Esophagus (tissue), 2 donors: ENCODE measurements at places on chromosomes 1 and 21. TPM values are rescaled to one million over a fixed set of nuclear protein-coding genes. Genes with fewer than 3 reads are reported as not detected.

RGS16 gene
- polyA plus RNA-seq: 1.5 TPM

CLCA4 gene
- 306 TPM for polyA plus RNA-seq

IL20 gene
- polyA plus RNA-seq: not detected

DMRTA2 gene
- polyA plus RNA-seq: 0.98 TPM

TCHHL1 gene
- polyA plus RNA-seq: not detected

SLC37A1 gene
- 12.4 TPM for polyA plus RNA-seq

FCRL5 gene
- 0.04 TPM for polyA plus RNA-seq

GPR37L1 gene
- 0.10 TPM for polyA plus RNA-seq

TRNP1 gene
- polyA plus RNA-seq: 158 TPM

OR2L3 gene
- polyA plus RNA-seq: not detected

EPHB2 gene
- 0.16 TPM for polyA plus RNA-seq

PADI2 gene
- 0.58 TPM for polyA plus RNA-seq

PLPP3 gene
- 12.4 TPM for polyA plus RNA-seq

AGMAT gene
- 0.16 TPM for polyA plus RNA-seq

ESRRG gene
- polyA plus RNA-seq: 0.12 TPM

GNG12 gene
- 21.8 TPM for polyA plus RNA-seq

SYT6 gene
- not detected for polyA plus RNA-seq

SPRR1A gene
- 3,249 TPM for polyA plus RNA-seq

TMEM269 gene
- 0.01 TPM for polyA plus RNA-seq

INSRR gene
- polyA plus RNA-seq: not detected

SMCP gene
- not detected for polyA plus RNA-seq

KCNE2 gene
- 0.14 TPM for polyA plus RNA-seq

NOS1AP gene
- polyA plus RNA-seq: 0.98 TPM

HHIPL2 gene
- 0.22 TPM for polyA plus RNA-seq

RPL22 gene
- polyA plus RNA-seq: 360 TPM

VHLL gene
- polyA plus RNA-seq: not detected

CXADR gene
- polyA plus RNA-seq: 9.8 TPM

HRNR gene
- 0.01 TPM for polyA plus RNA-seq

ACTN2 gene
- polyA plus RNA-seq: 0.59 TPM

SPRR5 gene
- polyA plus RNA-seq: 4.2 TPM

ORC1 gene
- 3.6 TPM for polyA plus RNA-seq

NBPF4 gene
- not detected for polyA plus RNA-seq

GJB5 gene
- polyA plus RNA-seq: 99.0 TPM

MROH9 gene
- not detected for polyA plus RNA-seq

DMRTB1 gene
- not detected for polyA plus RNA-seq

ANKRD65 gene
- 12.4 TPM for polyA plus RNA-seq

NEK7 gene
- 9.7 TPM for polyA plus RNA-seq

DIPK1A gene
- 2.3 TPM for polyA plus RNA-seq

LINGO4 gene
- polyA plus RNA-seq: not detected

LIPI gene
- not detected for polyA plus RNA-seq

NECTIN4 gene
- polyA plus RNA-seq: 44.9 TPM

BTBD8 gene
- polyA plus RNA-seq: 1.6 TPM

NBPF8 gene
- 5.2 TPM for polyA plus RNA-seq

SMYD3 gene
- 5.0 TPM for polyA plus RNA-seq

SPRR2F gene
- 104 TPM for polyA plus RNA-seq

RAB29 gene
- polyA plus RNA-seq: 3.3 TPM

WLS gene
- 52.5 TPM for polyA plus RNA-seq

PTBP2 gene
- 8.3 TPM for polyA plus RNA-seq

SIM2 gene
- polyA plus RNA-seq: 42.9 TPM

RIMKLA gene
- 0.12 TPM for polyA plus RNA-seq
